Aorta (tissue), 5 donors: ENCODE measurements at places on chromosomes 1 and 21. TPM values are rescaled to one million over a fixed set of nuclear protein-coding genes. Genes with fewer than 3 reads are reported as not detected.

FBXO2 gene
- total RNA-seq: 1.7 TPM

SIK1 gene
- 18.1 TPM for total RNA-seq

PLD5 gene
- total RNA-seq: 18.1 TPM

DNA sequence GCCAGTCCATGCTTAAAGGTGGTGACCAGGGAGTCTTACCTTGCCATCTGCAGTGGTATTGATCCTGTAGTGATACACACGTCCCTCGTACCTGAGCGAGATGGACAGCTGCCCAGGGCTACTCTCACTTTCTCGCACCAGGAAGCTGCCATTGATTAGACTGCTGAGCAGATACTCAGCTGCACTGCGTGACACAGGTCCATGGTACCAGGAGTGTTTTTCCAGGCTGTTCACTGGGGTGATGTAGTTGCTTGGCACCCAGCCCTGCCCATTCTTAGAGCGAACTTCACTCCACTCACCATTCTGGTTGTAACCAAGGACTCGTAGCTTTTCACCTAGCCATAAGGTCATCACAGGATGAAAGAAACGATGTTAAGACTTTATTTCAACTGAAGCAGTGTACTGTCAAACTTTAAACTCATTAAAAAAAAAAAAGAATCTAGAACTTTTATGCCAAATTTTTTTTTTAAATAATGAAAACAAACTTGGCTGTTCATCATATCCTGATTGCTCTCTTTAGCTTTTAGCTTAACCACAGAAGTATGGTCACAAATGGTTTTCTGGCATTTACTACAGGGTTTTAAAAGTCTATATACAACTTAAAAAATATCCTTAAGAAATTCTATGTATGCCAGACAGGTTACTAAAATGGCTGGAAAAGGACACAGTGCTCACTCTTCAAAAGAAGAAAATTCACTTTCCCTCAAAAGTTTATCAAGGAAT, 44.6 kb downstream of the TOR3A start:
- DNase-seq: peak; percentile 84

PIGP gene
- 18.1 TPM for total RNA-seq

HCRTR1 gene
- 0.42 TPM for total RNA-seq

DNA sequence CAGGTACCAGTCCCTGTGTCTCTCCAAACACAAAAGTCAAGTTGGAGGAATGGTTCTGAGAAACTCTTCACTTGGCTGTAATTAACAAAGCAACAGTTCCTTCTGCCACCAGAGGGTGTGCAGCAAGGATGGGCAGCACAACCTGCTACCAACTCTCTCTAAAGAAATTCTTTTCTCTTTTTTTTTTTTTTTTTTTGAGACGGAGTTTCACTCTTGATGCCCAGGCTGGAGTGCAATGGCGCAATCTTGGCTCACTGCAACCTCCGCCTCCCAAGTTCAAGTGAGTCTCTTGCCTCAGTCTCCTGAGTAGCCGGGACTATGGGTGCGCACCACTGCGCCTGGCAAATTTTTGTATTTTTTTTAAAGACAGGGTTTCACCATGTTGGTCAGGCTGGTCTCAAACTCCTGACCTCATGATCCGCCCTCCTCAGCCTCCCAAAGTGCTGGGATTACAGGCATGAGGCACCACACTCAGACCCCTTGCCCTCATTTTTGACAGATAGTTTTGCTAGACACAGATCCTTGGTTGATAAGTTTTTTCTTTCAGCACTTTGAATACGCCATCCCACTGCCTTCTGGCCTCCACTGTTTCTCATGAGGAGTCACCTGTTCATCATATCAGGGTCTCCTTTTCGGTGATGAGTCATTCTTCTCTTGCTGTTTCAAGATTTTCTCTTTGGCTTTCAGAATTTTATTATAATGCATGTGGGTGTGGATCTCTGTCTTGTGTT, 12.1 kb upstream of the DEGS1 start:
- DNase-seq: no peak

NTPCR gene
- total RNA-seq: 31.3 TPM

DNA sequence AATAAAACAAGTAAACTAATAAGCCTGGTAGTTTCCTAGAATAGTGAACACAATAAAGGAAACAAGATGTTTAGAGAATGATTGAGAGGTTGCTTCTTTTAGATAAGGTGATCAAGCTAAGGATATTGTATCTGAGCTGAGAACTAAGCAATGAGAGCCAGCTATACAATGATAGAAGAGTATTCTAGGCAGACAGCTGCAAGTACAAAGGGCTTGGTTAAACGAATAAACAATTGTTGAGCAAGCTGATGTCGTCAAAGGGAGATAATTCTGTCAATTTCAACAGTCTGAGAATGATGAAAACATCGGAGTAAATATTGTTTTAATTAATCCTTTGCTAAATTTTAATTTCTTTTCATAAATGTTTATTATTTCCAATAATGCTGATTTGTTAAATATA, 5.5 kb upstream of the FH start:
- no peak for DNase-seq

DNA sequence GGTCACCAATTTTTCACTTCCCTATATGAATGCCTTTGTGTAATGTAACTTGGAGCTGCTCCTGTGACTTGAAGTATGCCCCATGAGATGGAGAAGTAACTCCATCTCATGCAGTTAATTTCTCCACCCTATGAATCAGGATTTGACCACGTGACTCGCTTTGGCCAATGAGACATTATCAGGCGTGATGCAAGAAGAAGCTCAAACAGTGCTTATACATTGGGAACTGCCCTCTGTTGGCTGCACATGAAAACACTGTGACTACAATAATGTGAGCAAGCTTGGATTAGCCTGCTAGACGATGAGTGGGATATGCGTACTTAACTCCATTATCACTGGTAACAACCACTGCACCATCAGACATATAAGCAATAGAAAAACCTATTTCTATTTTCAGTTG, 684.4 kb downstream of the PLA2G4A start:
- no peak for DNase-seq

DNA sequence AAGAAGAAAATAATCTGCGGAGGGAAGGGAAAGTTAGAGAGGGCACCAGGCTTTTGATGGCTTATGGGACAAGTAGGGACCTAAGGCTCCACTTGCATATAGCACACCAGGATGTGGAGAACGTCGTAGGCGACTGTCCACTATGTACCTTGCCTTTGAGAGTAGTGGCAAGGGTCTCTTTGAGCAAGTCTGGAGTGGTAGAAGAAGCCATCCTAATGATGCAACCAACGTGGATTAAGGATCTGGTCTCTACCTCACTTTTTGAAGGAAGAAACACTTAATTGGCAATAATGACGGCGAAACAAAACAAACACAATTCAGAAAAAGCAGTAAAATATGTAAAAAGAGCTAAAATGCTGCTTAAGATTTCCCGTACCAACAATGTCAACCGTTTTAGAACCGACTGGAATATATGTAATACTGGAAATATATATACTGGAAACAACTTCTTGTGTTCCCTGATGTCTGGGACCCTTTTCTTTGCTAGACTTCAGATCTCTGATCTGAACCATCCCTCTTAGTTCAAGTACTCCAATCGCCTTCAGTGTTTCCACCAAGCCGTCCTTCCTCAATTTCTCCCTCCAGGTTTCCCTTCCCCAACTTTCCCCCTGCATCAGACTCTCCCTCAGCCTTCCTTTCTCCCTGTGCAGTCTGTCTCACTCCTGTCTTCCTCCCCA, 821 bp upstream of the KHDRBS1 start:
- no peak for DNase-seq

KRTAP19-7 gene
- not detected for total RNA-seq

DNA sequence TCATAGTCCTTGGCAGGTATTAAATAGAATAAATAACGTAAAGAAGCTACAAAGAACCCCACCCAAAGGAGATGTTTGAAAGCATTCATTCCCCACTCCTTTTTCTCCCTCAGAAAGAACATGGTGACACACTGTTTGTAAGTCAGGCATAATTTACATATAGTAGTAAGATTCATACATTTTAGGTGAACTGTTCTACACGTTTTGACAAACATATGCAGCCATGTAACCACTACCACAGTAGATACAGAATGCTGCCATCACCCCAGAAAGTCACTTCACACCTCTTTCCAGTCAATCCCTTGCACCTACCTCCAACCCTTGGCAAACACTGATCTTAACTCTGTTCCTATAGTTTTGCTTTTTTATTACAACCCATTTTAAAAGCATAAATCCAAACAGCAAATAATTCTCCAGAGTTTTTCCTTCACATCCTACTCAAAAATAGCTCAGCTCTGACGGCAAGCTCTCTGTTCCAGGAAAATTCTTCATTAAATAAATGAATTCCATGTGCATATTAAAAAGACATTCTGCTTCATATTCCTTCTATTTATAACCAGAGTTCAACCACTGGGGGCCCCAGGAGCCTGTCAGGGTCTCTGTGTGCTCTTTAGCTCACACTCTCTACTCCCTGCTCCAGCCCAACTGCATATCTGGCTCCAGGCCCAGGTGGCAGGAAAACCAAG, 258.8 kb downstream of the PLPP3 start:
- no peak for DNase-seq

- no peak for DNase-seq
Measured at GRCh38 chr1:116741836-116742565, 12.2 kb upstream of the CD2 start.

DNA sequence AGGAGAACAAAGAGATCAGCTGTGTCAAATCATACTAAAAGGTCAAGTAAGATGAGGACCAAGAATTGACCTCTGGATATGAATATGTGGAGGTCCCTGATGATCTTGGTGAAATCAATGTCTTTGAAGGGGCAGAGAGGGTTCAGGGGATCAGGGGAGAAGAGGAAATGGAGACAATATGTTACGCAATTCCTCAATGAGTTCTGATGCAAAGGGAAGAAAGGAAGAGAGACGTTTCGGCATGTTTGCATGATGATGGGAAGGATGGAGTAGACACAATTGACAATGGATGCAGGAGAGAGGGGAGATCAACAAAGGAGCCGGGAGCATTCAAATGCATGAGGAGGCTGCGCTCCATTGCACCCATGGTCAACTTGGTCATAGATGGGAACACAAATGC, 36.0 kb upstream of the GUCA2B start:
- no peak for DNase-seq

- DNase-seq: no peak
Measured at GRCh38 chr1:96682056-96682455, 39.5 kb upstream of the PTBP2 start.

DNA sequence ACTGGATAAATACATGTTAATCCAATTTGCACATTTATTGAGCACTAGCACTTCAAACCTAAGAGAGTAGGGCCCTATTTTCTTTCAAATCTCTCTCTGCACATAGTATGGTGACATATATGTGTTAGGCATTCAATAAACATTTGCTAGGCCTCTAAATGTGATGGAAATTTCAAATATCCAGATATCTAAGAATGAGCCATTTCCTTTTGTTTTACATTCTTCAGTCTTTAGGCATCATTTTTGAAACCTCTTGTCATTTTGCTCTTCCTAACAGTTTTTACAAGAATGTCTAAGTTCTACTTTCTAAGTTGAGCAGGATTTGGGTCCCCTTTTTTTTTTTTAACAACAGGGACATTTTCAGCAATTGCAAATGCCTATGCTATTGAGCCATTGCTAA, 395.7 kb upstream of the ST6GALNAC5 start:
- no peak for DNase-seq

- no peak for DNase-seq
Measured at GRCh38 chr1:231357831-231358354, 19.8 kb downstream of the SPRTN start.

DNA sequence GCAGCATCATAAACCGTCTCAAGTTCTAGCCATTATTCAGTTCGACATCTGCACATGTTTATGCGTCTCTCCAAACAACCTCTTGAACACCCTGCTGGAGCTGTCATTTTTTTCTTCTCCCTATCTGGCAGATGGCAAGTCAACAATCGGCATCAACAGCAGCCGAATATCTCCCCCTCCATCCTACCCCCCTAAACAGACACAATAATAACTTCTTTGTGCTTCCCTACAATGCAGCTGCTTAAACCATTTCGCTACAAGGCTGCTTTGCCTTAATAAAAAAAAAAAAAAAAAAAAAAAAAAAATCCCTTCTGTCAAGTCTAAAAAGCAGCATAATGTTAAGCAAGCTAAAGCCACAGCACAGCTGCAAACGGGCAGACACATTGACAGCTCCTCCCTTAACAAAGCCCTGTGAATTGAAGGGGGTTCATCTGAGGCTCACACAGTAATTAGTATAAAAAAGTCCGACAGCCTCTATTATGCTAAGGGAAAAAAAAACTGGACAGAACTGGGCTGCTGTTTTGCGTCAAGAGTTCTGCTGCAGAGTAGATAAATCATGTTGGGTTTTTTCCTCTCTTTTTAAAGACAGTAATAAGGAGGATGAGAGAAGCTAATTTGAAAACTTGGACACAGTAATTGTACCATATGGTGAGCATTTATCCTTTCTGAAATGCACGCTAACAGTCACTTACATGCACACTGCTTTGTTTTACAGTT, 136.4 kb downstream of the AKT3 start:
- DNase-seq: no peak

DNA sequence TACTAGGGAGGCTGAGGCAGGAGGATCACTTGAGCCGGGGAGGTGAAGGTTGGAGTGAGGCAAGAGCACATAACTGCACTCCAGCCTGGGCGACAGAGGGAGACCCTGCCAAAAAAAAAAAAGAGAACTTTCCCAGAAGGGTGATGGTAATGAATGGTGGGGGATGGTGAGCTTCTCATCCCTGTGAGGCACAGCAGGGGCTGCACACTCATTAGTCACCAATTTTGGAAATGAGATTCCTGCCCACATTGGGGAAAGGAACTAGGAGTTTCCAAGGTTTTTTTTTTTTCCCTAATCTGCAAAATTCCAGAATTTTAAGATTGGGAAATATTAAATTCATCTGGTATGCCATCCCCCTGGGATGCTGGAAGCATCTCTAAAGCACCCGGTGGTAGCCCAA, 50.2 kb upstream of the SSBP3 start:
- DNase-seq: no peak

RGSL1 gene
- not detected for total RNA-seq

AMY1C gene
- not detected for total RNA-seq

OR2L8 gene
- not detected for total RNA-seq

- DNase-seq: no peak
Measured at GRCh38 chr1:93638307-93638847, 43.3 kb downstream of the BCAR3 start.

DNA sequence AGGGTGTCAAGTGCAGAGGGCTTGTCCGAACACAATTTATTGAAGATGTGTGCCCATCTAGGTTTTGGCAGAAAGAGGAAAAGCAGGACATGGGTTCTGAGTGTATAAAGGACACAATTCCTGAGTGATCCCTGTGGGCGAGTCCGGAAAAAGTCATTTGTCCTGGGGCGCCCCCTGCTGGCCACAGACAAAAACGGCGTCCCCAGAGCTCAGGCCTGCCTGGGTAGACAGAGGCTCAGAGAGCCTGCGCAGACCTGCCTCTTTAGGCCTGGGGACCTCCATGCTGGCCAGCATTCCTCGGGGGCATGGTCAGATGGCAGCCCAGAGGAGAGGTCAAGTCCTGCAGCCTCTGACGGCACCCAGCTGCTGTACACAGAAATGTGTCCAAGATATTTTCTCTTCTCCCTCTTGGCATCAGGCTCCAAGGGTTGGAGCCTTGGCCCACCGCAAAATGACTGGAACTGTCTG, 65.5 kb upstream of the LRP8 start:
- DNase-seq: peak; percentile 94

ASTN1 gene
- 0.33 TPM for total RNA-seq

PAPPA2 gene
- total RNA-seq: 4.3 TPM

CSF1 gene
- 66.8 TPM for total RNA-seq

- DNase-seq: peak; percentile 81
Measured at GRCh38 chr1:219088778-219089557, 84.7 kb upstream of the LYPLAL1 start.
